GOT3 (cell line): ENCODE measurements at places on chromosomes 16 and 17.

DNA sequence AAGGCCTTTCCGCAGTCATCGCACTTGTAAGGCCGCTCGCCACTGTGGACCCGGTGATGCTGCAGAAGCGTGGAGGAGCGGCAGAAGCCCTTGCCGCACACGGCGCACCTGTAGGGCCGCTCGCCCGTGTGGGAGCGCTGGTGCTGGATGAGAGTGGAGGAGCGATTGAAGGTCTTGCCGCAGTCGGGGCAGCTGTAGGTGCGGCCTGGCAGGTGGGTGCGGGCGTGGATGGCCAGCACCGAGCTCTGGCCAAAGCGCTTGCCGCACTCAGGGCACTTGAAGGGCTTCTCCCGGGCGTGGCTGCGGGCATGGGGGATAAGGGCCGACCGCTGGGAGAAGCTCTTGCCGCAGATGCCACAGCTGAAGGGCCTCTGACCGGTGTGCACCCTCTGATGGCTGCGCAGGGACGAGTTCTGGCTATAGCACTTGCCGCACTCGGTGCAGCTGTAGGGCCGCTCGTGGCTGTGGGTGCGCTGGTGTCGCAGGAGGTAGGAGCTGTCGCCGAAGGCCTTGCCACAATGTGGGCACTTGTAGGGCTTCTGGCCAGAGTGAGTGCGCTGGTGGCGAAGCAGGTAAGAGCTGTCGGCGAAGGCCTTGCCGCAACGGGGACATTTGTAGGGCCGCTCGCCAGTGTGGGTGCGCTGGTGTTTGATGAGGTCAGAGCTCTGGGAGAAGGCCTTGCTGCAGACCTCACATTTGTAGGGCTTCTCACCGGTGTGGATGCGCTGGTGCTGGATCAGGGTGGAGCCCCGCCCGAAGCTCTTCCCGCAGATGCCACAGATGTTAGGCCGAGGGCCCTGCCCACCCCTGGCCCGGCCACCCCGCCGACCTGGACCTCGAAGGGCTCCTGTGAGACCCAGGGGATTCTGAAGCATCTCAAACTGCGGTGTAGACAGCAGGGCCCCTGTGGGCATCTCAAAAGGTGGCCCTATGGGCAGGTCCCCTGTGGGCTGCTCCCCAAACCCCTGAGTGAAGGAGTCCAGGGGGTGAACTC is 1.5 kb downstream of the ZNF768 start:
- DNase-seq = no peak

GRCh38 chr17:47660064-47660492 is 10.4 kb downstream of the KPNB1 start:
- DNase-seq = no peak

DNA sequence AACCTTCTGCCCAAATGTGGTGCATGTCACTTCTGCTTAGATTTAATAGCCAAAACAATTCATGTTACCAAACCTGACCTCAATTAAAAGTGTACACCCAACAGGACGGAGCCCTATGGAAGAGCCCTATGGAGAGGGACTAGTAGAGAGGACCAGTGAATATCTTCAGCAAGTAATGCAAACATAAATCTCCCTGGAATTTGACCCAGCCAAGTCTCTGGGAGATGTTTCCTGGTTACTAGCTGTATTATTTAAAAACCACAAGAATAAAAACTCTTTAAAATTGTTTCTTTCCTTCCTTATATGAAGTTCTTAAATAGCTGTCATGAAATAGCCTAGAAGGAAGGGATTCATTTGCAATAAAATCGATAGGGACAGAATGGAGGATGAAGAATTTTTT is 255.8 kb downstream of the CDH11 start:
- no peak for DNase-seq

DNA sequence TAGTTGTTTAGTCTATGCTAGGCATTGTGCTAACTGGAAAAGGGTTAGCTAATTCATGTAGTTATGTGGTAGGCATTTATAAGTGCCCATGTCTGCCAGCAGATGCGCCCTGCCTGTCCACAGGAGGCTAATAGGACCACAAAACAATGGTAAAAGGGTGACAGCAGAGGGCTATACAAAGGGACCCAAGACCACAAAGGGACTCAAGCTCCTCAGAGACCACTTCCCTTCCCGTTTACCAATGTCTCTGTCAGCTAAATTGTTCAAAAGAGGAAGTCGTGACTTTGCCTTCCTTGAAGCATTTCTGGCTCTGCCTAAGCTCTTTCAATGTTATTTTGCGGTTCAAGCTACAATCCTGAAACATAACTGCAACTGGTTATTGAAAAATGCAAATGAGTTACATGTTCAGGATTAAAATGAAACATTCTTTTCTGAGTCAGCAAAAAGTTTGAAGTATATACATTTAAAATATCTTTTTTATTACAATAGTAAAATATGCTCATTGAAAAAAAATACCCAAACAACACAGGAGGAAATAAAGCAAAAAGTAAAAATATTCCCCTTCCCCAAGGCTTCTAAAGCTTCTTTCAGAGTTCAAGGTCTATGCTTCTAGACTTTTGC is 149.2 kb downstream of the MAF start:
- DNase-seq = no peak

GRCh38 chr17:40100669-40101366 is 429 bp upstream of the NR1D1 start:
- DNase-seq = peak; percentile 95

- DNase-seq = no peak
Observed at GRCh38 chr16:14300705-14301168, 229.6 kb downstream of the MRTFB start.

DNA sequence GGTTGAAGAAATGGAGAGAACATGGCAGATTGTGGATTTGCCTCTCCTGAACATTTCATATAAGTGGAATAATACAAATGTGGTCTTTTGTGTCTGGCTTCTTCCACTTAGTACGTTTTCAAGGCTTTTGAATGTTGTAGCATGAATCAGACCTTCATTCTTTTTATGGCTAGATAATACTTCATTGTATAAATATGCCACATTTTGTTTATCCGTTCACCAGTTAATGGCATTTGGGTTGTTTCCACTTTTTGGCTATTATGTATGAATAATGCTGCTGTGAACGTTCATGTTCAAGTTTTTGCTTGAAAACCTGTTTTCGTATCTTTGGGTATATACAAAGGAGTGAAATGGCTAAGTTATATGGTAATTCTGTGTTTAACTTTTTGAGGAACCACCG is 130.4 kb downstream of the TANC2 start:
- DNase-seq = no peak

DNA sequence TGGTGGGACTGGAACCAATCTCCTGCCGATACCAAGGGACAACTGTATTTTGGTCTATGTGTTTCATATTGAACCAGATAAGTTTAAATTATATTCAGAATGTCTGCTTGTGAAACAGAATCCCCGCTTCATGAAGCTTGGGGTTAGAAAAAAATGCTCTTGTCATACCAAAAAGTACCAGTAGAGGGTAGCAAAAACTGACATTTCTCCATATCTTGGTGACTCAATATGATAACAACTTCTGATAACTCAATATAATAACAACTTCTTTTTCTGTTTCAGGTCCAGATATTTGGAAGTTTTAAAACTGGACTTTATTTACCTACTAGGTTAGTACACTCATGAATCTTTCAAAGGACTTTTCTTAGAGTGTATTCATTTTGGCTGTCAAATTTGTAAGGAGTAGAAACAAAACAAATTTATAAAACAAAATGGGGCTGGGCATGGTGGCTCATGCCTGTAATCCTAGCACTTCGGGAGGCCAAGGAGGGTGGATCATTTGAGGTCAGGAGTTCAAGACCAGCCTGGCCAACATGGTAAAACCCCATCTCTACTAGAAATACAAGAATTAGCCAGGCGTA is 52.3 kb upstream of the ADCY7 start:
- no peak for DNase-seq

DNA sequence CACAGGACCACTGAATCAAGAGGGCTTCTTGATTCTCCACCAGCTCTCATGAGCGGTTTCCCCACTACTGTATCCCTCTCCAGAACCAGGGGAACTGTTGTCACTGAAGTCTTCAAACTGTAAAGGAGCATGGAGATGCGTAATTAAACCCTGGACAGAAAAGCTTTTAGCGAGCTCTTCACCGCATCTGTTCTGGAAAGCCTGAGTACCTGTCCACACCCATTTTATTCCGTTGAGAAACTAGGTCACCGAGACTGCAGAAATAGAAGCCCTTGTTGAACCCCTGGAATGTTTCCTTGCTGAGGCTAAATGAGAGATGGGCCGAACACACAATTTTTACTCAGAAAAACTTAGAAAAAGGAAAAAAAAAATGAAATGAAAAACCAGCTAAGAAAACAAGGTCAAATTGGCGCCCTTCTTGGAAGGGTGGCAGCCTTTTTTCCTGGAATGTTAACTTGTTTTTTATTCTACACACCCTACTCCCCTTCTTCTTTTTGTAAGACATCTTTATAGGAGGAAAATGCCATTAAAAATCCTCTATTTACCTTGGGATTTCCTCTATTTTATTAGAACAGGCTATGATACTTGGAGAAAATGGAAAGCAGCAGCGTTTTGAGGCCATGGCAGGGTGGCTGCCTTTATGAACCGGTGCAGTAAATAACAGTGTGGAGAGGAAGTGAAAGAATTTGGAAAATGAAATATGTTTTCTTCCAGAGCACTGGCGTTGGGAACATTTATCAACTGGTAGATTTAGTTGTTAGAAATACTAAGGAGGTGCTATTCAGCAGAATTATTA is 52.6 kb upstream of the CRISPLD2 start:
- no peak for DNase-seq

- no peak for DNase-seq
Observed at GRCh38 chr16:88977018-88977811, at the start of gene CBFA2T3. Gene CBFA2T3 (minus strand): TSS chr16:88977207. CDS start chr16:88976807, 400 bp downstream.

GRCh38 chr16:6068063-6068462 is 970.5 kb upstream of the EEF2KMT start:
- DNase-seq = no peak

DNA sequence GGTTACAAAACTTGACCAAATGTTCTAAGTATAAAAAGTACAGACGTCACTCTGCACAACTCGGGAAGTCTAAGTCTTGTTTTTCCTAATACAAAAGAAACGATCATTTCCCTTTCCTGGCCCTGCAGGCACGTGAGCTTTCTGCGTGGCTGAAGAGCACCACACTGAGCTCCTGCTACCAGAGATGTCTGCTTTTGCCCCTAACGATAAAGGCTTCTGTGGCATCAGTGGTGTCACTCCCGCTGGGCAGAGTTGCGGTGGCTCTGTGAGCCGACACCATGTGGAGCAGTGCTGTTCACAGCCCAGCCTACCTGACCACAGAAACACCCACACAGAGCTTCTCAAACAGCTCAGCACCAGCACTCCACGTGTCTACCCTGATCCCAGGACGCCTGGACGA is 20.5 kb downstream of the EMC8 start:
- DNase-seq = no peak

DNA sequence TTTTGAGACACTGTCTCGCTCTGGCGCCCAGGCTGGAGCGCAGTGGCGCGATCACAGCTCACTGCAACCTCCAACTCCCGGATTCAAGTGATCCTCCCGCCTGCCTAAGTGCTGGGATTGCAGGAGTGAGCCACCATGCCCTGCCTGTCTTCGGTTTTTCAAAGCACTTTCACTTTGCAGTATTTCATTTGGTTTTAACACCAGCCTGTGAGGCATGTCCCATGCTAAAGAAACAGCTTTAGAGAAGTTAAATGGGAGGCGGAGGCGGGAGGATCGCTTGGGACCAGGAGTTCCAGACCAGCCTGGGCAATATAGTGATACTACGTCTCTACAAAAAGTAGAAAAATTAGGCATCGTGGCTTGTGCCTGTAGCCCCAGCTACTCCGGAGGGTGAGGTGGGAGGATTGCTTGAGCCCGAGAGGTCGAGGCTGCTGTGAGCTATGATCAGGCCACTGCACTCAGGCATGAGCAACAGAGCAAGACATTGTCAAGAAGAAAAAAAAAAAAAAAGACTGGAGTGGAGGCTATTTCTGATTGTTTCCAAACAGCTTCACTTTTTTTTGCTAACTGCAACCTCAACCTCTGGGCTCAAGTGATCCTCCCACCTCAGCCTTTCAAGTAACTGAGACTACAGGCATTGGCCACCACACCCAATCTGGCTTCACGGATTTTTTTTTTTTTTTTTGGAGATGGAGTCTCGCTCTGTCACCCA is 1.3 kb downstream of the METTL23 start:
- no peak for DNase-seq

DNA sequence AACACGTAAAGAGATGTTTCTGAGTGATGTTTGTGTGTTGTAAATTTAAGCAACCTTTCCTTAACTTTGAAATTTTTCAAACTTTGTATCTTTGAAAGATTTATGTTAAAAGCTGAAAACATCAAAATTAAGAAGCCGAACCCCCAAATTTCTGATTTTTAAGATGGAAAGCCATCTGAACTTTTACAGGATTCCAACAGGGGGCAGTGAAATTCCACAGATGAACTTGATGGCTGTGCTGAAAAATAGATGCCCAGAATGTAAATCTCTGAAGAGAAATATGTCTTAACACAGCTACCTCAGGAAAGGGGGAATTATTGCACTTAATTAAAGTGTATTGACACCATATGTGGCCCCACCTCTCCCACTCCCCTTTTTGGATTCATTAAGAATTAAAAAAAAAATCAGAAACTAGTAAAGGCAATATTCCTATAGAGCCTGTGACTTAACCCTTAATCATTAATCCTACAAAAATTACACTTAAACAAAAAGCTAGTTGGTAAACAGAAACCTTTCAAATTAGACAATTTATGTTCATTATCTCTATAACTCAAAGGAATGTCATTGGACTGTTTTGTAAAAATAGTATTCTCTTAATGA is 597.9 kb downstream of the KCNJ2 start:
- no peak for DNase-seq

- no peak for DNase-seq
Observed at GRCh38 chr16:8676737-8677375, 2.4 kb downstream of the ABAT start.

- no peak for DNase-seq
Observed at GRCh38 chr16:15849209-15849981, 7.4 kb downstream of the MYH11 start.

GRCh38 chr17:17557796-17558195 is 33.7 kb downstream of the PEMT start:
- no peak for DNase-seq

GRCh38 chr16:49345829-49346228 is 27.8 kb upstream of the C16orf78 start:
- no peak for DNase-seq

- no peak for DNase-seq
Observed at GRCh38 chr16:58016840-58017446, 8.6 kb upstream of the MMP15 start.

DNA sequence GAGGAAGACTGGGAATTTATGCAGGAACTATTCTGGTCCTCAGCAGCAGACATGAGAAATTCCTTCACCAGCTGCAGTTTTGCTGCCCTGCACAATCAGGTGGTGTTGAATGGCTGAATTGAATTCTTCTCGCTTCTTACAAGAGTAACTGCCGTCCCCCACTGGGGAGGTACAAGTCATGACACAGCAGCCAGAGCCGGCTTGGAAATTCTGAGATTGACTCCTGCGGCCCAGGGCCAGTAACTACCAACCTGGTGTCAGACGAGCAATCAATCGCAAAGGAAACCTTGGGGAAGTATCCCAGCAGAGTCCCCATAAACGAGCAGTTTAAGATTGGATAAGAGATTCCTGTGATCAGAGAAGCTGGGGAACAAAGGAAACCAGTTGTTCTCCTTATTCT is 30.7 kb downstream of the KNOP1 start:
- no peak for DNase-seq

- no peak for DNase-seq
Observed at GRCh38 chr16:67283039-67283825, 3.9 kb downstream of the PLEKHG4 start.
